HuH-7 (cell line): ENCODE measurements at places on chromosomes 11 and 22.

DNA sequence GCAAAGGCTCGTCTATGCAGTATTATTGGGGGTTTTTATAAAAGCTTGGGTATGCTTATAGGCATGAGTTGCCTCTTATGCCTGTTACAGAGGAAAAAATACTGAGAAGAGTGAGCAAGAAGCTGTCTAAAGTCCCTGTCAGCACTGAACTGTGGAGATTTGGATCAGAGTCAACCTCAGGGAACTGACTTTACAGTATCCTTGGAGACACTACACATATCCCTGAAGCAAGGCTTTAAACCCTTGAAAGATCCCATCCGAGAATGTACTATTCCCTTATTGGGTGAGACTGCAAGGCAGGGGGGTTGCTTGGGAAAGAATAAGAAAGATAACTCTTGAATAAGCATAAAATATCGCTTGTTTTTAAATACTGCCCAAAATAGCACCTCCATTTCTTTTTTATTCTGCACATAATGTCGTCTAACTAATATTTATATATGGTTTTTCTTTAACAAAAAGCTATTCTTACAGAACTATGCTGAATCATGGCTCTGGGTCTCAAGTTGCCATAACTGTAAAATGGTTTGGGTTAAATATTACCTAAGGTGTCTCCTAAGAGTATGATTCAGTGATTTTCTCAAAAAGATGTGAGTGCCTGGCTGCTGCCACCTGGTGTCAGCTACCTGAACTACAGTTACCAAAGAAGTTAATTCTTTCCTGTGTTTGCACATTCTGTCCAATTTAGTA lies 1062.8 kb downstream of the DLG2 start:
- peak; percentile 35 for DNase-seq

DNA sequence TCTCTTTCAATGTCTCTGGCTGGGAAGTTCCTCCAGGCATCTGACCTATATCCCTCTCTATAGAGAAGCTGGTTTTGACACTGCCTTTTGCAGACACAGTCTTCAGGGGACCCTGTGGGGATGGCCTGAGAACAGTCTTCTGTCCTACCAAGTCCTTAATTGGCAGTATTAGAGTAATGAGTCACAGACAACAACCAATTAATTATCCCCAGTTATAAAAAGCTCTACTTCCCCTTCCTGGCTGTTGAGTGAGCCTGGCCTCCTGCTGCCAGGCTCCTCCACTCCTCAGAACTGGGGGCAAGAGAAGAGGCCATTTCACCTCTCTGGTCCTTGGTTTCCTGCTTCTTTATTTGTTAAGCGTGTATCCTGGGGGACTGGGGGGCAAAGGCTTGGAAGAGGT lies 41.2 kb upstream of the KLHL35 start:
- no peak for DNase-seq

DNA sequence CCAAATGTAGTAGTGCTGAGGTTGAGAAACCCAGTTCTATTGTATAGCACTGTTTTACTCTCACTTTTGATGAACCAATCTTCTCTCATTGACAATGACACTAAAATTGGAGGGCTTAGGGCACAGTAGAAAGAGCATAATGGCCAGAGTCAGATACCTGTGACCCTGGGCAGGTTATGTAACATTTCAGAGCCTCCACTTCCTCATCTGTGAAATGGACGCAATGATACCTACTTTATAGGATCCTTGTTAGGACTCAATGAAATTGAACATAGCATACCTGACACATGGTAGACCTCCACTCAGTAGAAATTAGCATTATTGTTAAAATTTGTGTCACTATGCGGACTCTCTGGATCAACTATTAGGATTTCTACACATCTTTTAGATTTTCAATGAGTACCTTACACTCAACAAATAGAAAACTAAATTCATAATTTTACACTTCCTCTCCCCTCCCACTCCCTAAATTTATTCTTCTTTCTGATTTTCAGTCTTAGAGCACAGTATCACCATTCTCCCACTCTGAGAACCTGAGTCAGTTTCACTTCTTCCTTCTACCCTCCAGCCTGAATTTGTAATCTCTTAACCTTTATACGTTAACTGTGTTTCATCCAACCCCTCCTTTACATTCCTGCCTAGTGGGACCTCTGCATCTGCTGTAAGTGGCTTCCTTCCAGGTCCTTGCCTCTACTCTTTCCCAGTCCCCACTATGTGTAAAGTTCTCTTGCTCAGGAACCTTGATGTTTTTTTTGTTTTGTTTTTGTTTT lies 78.3 kb downstream of the MICAL2 start:
- DNase-seq: no peak

DNA sequence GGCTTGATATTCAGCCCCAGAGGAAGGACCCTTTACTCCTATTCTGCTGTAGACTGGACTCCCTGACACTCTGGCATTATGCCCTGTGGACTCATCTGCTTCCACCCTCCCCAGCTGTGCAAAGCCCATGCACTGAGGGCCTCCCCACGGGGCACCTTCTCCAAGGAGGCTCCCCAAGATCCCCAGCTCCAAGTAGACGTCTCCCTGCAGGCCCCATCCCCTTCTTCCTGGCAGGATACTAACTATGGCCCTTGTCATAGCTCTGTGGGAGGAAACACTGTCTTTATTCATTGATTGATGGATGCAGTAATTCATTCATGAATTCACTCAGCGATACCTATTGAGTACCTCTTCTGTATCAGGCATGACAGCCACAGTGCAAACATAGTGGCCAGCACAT lies 15.3 kb upstream of the APOL6 start:
- no peak for DNase-seq

DNA sequence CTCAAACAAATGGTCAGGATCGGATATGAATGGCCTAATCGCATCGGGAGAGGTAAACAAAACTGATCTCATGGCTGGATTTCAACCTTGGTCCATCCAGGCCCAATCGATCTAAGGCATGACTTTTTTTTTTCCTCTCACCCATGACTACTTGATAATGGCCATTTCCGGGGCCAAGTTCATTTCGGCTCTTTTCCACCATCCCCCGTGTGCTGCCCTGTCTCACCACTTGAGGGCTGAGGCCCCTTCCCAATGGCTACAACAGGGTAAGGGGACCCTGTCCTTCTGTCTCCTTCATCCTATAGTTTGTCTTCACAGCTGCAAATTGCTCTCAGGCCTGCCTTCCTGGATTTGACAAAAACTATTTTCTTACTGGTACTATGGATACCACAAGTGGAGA lies 26.7 kb downstream of the GRAP2 start:
- peak; percentile 27 for DNase-seq

DNA sequence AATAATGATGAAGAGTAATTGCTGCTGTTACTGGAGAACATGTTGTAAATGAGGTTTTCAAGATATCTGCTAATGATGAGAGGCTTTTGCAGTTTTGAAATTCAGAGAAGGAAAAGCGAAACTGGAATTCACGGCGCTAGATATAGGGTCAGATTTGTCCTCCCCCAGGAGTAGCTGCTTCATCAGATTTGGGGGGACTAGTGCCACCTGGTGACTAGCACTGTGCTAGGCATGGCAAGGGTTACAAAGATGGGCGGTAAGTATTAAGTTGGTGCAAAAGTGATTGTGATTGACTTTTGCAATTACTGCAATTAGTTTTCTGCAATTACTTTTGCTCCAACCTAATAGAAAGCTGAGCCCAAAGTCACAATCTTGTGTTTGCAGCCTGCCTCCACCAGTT lies 879.9 kb upstream of the TENM4 start:
- no peak for DNase-seq

DNA sequence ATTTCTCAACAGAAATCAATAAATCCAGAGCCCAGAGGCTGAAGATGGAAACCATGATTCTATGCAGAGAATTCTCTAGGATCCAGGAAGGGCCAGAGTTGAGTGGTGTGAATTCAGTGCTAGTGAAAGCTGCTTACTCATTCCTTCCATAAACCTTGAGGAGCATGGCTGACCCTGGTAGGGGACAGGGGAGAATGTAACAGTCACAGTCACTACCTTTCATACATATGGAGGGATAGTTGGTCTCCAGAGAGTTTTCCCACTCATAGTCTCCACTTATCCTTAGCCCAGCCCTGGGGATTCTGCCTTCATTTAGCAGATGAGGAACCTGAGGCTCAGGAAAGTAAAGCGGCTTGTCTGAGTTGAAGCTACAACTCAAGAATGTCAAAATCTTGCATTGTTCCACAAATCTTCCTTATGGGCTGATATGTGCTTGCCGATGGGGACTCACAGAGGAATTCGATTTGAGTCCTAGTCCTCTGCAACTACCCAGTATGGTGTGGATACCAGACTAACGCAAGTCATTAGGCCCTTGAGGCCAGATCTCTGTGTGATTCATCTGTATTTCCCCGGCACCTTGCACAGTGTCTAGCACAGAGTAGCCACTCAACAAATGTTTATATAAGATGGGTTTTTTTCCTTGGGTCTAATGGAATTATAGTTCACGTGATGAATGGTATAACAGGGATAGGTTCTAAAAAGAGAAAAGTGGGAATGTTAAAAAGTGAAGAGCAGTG lies 3.7 kb upstream of the ANAPC15 start:
- no peak for DNase-seq

GRCh38 chr11:67664213-67664585 lies 10.2 kb downstream of the ALDH3B2 start:
- no peak for DNase-seq

DNA sequence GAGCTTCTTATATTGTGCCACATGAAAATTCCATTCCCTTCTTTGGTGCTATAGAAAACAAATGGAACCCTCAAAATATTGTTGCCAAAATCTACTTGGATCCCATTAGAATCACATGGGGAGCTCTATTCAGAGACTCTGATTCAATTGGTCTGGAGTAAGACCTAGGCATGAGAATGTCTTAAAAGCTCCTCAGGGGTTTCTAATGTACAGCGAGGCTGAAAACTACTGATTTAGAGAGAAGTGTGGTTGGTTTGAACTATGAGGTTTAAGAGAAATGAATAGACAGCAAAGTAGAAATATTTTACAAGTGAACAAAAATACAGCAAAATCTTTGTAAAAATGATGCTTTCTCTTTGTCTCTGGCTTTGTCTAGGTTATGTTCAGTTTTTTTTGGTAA lies 514.7 kb downstream of the CNTN5 start:
- DNase-seq: no peak

DNA sequence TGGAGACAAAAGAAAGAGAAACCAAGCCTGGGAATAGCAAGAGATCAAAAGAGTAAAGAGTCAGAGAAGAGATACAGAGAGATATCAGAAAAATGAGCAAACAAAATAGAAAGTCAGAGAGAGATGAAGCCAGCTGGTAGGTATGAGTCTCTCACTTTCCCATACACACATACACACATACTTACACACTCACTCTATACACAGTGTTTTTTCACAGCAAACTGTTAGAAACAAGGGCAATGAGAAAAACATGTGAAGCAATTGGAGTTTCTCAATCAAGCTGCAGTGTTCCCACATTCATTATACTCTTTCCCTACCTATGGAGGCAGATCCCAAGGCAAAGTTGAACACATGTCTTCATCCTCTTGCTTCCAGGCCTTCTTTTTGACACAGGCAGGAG lies 2.6 kb upstream of the NLRP10 start:
- no peak for DNase-seq

DNA sequence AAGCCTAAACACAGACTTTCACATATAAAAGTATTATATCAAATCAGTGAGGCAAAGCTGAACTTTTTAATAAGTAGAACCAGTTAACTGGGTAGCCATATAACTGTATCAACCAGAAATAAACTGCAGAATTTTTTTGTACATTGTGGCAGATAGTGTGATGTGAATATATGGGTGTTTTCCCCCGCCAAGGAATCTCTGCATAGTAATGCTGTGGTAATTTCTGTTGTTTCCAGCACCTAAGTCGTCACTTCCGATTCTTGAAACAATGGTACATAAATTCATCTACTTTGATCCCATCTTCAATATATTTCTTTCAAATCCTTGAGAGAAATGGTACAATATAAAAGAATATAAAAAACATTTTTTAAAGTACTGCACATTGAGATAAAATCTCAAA lies 39.6 kb downstream of the NARS2 start:
- no peak for DNase-seq

- DNase-seq: no peak
Observed at GRCh38 chr11:47514825-47515647, 37.9 kb downstream of the CELF1 start.

DNA sequence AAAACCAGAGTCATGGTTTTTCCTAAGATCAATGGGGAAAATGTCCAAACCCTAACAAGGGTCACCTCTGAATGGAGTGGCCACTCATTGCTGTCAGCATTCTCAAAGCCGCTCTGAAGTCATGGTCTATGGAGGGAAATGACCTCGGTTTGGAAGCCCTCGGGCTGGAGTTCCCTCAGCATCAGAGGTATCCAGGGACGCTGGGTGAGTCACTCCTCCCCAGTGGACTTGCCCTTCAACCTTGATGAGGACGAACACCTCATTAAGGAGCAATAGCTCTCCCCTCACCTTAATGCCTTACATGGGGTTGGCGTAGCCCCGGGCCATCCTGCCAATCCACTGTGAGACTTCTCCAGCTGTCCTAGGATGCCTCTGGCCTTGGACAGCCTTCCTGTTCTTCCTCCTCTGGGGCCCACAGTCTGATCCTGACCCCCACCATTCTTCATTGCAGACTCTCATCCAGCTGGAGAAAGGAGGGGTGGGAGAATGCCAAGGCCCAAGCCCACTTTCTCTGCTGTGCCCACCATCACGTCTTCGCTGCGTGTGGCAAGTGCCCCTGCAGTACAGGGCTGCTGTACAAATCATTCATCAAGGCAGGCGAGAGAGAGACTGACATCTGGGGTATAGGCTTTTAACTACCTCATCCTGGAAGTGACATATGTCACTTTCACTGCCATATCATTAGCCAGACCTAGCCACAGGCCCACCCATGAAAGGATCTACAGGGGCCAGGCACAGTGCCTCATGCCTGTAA lies 25.4 kb upstream of the MYH9 start:
- DNase-seq: no peak

DNA sequence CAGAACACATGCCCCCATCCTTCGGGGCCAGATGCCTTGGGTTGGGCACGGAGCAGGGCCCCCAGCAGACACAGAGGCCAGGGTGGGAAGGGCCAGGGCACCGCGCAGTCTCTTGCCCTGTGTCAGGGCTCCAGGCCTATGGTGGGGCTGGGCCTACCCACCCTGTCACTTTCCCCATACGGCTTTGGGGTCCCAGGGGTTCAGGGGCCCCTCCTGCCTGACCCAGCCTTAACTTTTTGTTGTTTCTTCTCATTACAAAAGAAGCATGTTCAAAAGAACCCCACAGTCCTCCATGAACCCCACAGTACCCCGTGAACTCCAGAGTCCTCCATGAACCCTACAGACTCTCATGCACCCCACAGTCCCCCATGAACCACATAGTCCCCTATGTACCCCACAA lies 33.0 kb upstream of the CCDC188 start:
- DNase-seq: no peak

DNA sequence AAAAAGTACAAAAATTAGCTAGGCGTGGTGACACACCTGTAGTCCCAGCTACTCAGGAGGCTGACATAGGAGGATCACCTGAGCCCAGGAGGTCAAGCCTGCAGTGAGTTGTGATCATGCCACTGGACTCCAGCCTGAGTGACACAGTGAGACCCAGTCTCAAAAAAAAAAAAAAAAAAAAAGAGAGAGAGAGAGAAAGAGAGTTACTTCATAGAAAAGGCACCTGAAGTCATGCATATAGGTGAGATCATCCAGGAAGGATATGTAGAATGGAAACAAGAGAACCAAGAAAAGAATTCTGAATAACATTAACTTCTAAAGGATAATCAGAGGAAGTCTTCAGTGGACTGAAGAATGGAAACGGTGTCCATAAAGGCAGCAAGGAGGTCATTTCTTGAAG lies 106.8 kb downstream of the STK33 start:
- DNase-seq: no peak

GRCh38 chr11:59582006-59582405 lies 33.6 kb downstream of the OSBP start:
- no peak for DNase-seq

GRCh38 chr22:42994917-42995562 lies 19.9 kb downstream of the PACSIN2 start:
- DNase-seq: peak; percentile 67
